ENCODE measurements at places on chromosomes 2 and 18.

- DNase-seq: no peak
These were observed 37.8 kb upstream of the RTTN start for GRCh38 chr18:70243131-70243929.

DNA sequence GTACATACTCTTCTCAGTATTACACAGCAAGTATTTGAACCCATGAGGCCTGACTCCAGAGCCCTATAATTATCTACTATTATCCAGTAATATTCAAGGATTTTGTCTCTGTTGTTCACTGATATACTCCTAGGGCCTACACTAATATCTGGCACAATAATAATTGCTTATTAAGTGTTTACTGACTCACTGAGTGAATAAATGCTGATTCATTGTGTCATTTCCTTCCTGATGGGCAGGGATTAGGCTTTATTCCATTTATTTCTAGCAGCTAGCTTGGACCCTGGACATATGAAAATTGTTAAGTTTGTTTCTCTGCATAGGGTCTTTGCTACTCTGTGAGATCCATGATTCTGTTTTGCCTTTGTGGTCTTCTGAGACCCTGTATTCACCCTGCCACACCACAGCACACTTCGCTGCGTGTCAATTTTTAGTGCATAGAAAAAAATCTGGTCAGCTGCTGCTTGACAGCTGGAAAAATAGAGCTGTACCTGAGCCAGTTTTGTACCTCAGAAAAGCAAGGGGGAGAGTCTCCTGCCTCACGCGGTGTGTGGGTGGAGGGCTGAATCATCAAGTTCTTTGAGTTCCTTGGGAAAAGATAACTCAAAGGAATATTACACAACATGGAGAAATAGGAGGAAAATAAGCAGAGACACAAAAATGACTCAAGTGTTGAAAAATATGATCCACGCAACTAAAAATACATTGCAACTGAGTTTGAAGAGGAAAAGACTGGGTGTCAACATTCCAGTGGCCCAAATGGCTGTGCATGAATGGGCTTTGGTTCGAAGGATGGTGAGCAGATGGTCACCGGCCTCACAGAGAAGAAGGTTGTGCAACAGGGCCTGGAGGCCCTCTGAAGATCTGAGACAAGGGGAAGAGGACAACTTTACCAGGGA, 18.9 kb upstream of the DPP4 start:
- no peak for DNase-seq

GRCh38 chr2:10486601-10487079, 38.5 kb upstream of the ODC1 start:
- no peak for DNase-seq

DNA sequence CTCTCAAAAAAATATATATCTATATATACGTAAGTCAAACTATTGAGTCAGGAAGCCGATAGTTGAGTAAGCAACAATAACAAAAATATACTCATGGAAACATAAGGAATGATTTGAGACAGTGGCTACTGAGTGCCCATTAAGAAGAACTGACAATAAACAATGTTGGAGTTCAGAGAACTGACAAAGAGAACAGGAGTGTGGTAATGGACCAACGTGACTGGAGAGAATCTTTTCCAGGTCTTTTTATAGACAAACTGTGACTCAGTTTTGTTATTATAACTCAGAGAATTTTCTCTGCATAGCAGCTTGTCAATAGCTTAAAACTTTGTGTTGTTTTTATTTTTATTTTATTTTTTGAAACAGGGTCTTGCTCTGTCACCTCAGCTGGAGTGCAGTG, 4.6 kb upstream of the GALM start:
- no peak for DNase-seq

DNA sequence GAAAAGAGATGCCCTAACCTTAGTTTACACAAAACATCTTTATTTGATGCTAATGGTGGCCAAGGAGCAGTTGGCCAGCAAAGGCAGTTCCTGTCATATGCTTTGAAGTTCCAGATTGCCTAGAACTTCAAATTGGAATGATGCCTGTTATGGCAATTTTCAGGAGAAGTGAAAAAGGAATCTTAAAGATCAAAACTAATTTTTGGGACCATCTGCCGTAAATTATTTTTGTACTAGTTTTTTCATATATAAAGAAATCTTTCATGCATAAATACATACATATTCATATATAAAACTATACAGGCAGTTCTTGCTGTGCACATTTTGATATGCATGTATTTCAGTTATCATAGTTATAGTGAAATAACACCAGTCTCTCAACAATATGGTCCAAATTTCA, 1185.6 kb upstream of the FAM98A start:
- no peak for DNase-seq

- DNase-seq: no peak
These were observed 104.9 kb downstream of the TRABD2A start for GRCh38 chr2:84776011-84776410.

Data from SK-N-DZ (cell line).